Dermis microvascular lymphatic vessel endothelial cell (primary cell): ENCODE measurements at places on chromosomes 5 and 9. TPM values are rescaled to one million over a fixed set of nuclear protein-coding genes. Genes with fewer than 3 reads are reported as not detected.

PLCXD3 gene
- 0.38 and 0.64 TPM in 2 replicates for total RNA-seq

GRCh38 chr9:121362813-121363621 lies 7.0 kb downstream of the STOM start:
- DNase-seq = peak; percentile 90

ELAVL2 gene
- 0.25 and 0.77 TPM in 2 replicates for total RNA-seq

GPX3 gene
- 8.6 and 15.7 TPM in 2 replicates for total RNA-seq

DNA sequence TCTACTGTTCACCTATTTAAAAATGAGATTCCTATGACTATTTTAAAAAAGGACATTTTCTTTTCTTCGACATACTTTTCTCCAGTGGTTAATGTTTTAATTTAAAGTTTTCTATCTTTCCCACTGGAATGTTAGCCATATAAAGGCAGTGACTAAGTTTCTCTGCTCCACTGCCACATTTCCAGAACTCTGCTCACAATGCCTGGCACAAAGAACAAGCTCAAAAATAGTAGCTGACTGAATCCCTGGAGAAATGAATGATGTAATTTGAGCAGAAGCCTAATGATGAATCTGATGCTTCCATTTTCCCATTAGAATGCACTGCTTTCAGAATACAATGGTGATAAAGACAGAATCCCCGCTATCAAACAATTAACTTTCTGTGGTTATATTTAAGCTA lies 817.8 kb downstream of the MTRR start:
- DNase-seq = no peak

GRIA1 gene
- under 0.01 TPM in 1 of 2 replicates, not detected in the other for total RNA-seq

TXN gene
- 132 and 252 TPM in 2 replicates for total RNA-seq

CAMK2A gene
- total RNA-seq = not detected in 2 replicates

DNA sequence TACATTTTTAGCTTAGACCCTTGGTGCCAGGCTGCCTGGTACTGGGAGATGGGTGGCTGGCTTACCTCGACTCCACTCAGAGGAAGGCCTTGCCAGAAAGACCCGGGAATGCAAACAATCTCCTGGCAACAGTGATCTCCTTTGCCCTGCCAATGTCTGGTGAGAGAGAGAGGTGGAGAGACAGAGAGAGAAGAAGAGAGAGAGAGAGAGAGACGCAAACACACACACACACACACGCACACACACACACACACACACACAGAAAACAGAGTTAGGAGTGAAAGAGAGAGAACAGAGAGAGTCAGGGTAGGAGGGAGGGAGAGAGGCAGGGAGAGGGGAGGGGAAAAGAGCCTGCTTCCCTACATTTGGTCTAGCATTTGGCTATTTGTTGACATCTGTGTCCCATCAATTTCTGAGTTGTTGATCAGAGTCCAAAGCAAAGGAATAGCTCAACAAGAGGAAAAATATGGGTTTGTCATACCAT lies 181.6 kb upstream of the MAP1B start:
- DNase-seq = no peak

DNA sequence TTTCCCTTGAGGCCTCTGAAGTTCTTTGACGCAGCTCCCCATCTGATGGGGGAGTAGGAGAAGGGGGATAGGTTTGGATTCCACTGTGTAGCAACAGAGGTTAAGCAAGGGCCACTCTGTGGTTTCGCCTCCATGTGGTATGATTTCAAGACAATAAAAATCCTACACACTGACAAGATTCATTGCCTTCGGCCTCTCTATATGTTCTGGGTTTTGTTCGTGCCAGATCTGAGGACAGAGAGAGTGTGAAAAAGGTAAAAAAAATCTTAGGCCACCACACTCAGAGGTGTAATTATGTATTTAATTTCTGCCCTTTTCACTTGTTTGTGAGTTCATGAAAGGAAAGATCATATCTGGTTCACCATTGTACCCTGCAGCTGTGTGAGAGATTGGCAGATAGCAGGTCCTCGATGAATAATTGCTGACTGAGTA lies 715.2 kb upstream of the ZNF608 start:
- no peak for DNase-seq

DNA sequence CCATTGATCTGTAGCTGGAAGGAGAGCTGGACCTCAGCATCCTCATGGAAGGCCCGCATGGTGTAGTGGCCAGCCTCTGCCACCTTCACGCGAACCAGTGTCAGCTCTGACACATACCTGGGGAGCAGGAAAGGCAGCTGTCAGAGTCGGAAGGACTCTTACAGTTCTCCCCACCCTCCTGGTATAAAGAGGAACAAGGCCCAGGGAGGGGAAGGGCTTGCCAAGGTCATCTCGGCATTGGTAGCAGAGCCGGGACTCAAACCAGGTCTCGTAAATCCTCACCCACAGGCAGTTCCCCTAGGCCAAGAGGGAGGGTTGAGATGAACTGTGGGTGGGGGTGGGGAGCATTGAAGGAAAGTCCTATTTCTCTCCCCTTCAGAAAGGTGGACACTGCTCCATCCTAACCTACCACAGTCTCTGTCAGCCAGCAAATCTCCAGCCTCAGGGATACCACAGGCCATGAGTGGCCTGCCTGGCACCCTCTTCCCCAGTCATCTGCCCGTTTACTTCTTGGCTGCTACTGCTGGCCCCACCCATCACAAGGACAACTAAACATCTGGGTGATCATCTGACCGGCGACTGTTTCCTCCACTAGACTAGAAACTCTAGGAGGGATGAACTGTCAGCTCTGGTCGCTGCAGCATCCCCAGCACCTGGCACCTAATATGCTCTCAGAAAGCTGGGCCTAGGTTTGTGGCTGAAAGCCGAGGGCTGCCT lies 23.5 kb downstream of the PDGFRB start:
- no peak for DNase-seq

GRCh38 chr5:151770383-151771258 lies 1.1 kb upstream of the G3BP1 start:
- peak; percentile 68 for DNase-seq
